Islet precursor cell (in vitro differentiated cells): ENCODE measurements at places on chromosomes 16 and 17.

GRCh38 chr17:77404812-77405581 lies 264.2 kb downstream of the SEC14L1 start:
- DNase-seq = no peak

DNA sequence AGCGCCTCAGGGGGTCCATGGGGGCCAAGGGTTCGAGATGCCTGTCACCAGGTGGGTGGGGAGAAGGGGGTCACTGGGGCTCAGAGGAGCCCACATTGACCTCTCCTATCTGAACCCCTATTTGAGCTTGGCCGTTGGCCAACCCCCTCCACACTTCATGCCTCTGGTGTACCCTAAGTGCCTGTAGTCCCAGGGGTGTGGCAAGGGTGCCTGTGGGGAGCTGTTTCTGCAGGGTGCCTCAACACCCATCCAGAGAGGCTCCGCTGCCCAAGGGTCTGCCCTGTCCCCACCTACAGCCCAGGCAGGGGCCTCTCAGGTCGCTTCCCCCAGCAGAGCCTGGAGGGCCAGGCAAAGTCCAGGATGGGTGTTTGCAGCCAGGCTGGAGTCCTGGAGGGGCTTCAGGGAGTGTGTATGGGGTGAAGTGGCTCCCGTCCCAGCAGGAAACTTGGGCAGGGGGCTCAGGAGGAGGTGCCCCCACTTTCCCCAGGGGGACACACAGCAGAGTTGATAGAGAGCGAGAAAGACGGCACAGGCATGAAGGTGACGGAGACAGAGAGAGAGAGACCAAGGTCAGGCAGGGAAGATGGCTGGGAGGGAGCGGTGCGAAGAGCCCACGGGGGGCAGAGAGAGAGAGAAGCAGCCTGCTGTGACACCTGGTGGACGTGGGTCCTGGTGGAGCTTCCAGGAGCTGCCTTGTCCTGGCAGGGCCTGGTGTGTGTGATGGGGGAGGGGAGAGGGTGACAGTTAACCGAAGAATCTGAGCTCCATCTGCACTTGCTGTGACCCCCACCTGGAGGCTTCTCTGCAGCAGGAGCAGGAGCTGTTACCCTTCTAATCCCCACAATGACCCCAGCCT lies at the start of gene SEPTIN12:
TSS of gene SEPTIN12 (minus strand) at position 719 of the 856 bp plus-strand sequence. CDS start at position 19, 700 bp downstream.
- DNase-seq = no peak

DNA sequence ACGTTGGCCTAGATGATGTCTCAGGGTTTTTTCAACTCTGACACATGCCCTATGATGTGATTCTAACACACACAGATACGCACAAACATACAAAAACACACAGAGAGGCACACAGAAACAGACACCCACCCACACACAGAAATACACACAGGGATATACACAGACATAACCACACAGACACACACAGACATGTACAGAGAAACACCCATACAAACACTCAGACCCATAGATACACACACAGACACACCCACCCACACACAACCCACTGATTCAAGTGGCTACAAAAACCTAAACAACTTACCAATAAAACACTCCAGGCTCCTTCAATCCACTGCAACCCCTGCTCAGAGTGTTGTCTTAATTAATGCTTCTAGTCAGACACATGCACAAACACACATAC lies 244.6 kb upstream of the CCL2 start:
- no peak for DNase-seq

GRCh38 chr17:44187131-44187899 lies 543 bp downstream of the TMUB2 start:
- DNase-seq = no peak

GRCh38 chr16:21194771-21195301 lies 16.5 kb downstream of the ZP2 start:
- no peak for DNase-seq

GRCh38 chr16:81975637-81976036 lies 35.6 kb downstream of the SDR42E1 start:
- DNase-seq = no peak

- no peak for DNase-seq
These were observed 74.1 kb downstream of the MYH11 start for GRCh38 chr16:15782573-15783365.

- DNase-seq = no peak
These were observed 66.9 kb downstream of the GP2 start for GRCh38 chr16:20260215-20261009.

- DNase-seq = no peak
These were observed 26.2 kb upstream of the KIFC3 start for GRCh38 chr16:57828272-57829161.

- no peak for DNase-seq
These were observed 2.5 kb upstream of the CDYL2 start for GRCh38 chr16:80806927-80807340.

DNA sequence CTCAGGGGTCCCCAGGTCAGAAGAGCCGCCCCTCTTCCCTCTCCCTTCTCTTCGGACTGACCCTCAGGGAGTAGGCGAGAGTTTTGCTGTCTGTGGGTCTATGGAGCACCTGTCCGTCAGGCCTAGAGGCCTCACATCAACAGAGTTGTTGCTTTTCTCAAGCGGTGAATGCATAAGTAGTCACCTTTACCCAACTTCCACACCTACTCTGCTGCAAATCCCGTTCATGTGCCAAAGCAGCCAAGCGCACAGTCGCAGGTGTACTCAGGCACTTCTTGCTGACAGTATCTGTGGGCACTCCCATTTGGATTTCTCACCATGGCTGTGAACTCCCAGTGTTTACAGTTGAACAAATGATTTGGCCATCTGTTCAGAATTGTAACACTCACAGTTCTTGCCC lies 4.0 kb upstream of the FA2H start:
- DNase-seq = no peak

- DNase-seq = no peak
These were observed 137.4 kb downstream of the NPIPB5 start for GRCh38 chr16:22648141-22648540.

DNA sequence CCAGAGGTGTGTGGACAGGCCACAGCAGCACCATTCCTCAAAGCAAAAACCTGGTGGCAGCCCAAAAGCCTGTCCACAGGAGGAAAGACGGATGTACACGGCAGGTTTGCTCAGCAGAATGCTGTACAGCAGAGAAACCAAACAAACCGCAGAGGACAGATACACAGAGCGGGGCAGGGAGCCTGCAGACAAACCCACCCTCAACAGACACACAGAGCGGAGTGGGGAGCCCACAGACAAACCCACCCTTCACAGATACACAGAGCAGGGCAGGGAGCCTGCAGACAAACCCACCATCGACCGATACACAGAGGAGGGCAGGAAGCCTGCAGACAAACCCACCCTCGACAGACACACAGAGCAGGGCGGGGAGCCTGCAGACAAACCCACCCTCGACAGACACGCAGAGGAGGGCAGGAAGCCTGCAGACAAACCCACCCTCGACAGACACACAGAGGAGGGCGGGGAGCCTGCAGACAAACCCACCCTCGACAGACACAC lies 53.0 kb upstream of the METRNL start:
- DNase-seq = peak; percentile 63

GRCh38 chr17:1870592-1870991 lies 40.8 kb downstream of the RPA1 start:
- DNase-seq = no peak

- no peak for DNase-seq
These were observed 16.6 kb downstream of the C16orf96 start for GRCh38 chr16:4572715-4573114.

- no peak for DNase-seq
These were observed 189.1 kb downstream of the SALL1 start for GRCh38 chr16:50961952-50962351.

GRCh38 chr17:34254651-34255380 lies at the start of gene CCL2:
TSS of gene CCL2 (plus strand) at chr17:34255285. CDS start at chr17:34255350, 65 bp downstream.
- peak; percentile 94 for DNase-seq
